ENCODE measurements at places on chromosomes 7 and 10. TPM values are rescaled to one million over a fixed set of nuclear protein-coding genes. Genes with fewer than 3 reads are reported as not detected.

The RASA4B gene
- polyA plus RNA-seq = 21.1 TPM

The C10orf143 gene
- polyA plus RNA-seq = 5.7 TPM

The NYAP1 gene
- 0.28 TPM for polyA plus RNA-seq

The BHLHA15 gene
- polyA plus RNA-seq = not detected

The FAM25A gene
- not detected for polyA plus RNA-seq

The CCDC71L gene
- 10.9 TPM for polyA plus RNA-seq

The IL2RA gene
- polyA plus RNA-seq = 5.2 TPM

The SLC39A12 gene
- not detected for polyA plus RNA-seq

The CDC14C gene
- polyA plus RNA-seq = not detected
